ENCODE measurements at places on chromosomes 6 and 20.

GRCh38 chr6:14880052-14880451 lies 365.8 kb upstream of the JARID2 start:
- no peak for DNase-seq

GRCh38 chr6:72272958-72273357 lies 348.9 kb upstream of the KCNQ5 start:
- no peak for DNase-seq

- DNase-seq: no peak
Observed at GRCh38 chr6:139981066-139981624, 606.7 kb upstream of the CITED2 start.

GRCh38 chr6:138726066-138726756 lies 47.4 kb upstream of the CCDC28A start:
- DNase-seq: no peak

GRCh38 chr6:118708055-118708454 lies 56.7 kb upstream of the CEP85L start:
- DNase-seq: no peak

DNA sequence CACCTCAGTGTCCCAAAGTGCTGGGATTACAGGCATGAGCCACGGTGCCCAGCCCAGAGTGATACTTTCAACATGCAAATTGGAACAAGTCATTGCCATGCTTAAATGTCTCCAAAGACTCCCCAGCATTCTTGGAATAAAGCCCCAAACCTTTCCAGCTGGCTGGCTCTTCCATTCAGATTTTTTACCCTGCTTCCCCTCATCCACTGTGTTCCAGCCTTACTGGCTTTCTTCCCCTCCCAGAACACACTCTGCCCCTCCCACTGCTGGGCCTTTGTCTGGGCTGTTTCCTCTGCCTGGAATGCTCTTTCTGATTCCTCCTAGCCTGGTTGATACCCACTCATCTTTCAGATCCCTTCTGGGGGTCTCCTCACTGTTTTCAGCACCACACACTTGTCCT lies 40.1 kb upstream of the NNAT start:
- no peak for DNase-seq

- DNase-seq: no peak
Observed at GRCh38 chr6:36968266-36968977, 13.9 kb downstream of the PI16 start.

GRCh38 chr6:17043148-17043522 lies 58.7 kb upstream of the STMND1 start:
- DNase-seq: no peak

DNA sequence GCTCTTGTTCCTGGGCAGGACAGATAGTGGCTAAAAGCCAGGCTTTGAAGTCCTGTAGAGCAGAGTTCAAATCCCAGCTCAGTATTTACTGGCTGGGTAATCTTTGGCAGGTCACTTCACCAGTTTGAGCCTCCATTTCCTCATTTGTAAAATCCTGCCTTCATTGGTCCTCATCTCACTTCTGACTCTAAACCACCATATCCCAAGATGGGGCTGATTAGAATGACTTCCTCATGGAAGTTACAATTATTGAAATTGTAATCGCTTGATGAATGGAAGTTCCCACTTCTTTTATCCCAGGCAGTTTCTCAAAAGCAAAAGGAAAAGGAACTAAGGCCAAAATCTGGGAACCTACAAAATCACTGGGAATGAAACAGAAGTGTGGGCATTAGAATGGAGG lies 35.9 kb upstream of the B4GALT5 start:
- no peak for DNase-seq

GRCh38 chr6:108752733-108753590 lies 95.3 kb upstream of the ARMC2 start:
- no peak for DNase-seq

- no peak for DNase-seq
Observed at GRCh38 chr6:11067348-11067747, 23.2 kb upstream of the ELOVL2 start.

- DNase-seq: no peak
Observed at GRCh38 chr6:51137777-51138176, 319.1 kb downstream of the TFAP2B start.

GRCh38 chr20:43767686-43768474 lies 41.1 kb upstream of the GTSF1L start:
- DNase-seq: no peak

GRCh38 chr20:23639490-23639958 lies 1.8 kb upstream of the CST3 start:
- DNase-seq: no peak

- DNase-seq: peak; percentile 46
Observed at GRCh38 chr6:108627692-108628550, 67.2 kb downstream of the FOXO3 start.

DNA sequence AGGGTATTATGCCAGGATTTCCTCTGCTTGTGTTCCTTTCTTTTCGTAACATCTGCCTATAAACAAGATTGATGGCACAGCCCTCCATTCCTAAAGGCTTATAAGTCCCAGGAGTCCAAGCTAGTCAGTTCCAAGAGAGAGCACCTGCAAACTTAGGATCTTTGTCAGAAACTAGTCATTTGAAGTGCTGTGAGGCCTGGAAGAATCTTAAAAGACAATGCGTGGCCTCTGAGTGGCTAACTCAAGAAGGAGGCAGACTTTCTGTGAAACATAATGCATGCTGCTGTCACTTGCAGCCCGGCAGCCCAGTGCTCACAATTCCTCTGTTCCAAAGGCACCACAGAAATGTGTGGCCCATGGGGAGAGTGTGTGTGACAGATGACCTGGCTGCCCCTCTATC lies 135.0 kb upstream of the SUPT3H start:
- DNase-seq: no peak

DNA sequence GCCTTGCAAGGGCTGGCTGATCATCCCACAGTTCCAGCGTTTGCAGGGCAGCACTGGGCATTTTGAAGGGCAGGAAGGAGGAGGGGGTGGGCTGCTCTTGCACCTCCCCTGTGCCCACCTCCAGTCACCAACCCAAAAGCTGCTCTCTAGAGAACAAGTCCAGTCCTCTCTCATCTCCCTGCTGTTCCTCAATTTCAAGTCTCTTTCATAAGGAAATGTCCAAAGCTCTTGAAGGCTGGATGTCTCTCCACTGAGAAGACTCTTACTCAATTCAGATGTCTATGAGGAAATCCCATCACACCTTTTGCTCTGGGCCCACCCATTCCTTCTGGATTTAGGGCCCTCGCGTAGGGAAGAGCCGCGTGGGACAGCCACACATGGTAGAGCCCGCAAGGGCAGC lies 31.7 kb downstream of the WRNIP1 start:
- DNase-seq: no peak

DNA sequence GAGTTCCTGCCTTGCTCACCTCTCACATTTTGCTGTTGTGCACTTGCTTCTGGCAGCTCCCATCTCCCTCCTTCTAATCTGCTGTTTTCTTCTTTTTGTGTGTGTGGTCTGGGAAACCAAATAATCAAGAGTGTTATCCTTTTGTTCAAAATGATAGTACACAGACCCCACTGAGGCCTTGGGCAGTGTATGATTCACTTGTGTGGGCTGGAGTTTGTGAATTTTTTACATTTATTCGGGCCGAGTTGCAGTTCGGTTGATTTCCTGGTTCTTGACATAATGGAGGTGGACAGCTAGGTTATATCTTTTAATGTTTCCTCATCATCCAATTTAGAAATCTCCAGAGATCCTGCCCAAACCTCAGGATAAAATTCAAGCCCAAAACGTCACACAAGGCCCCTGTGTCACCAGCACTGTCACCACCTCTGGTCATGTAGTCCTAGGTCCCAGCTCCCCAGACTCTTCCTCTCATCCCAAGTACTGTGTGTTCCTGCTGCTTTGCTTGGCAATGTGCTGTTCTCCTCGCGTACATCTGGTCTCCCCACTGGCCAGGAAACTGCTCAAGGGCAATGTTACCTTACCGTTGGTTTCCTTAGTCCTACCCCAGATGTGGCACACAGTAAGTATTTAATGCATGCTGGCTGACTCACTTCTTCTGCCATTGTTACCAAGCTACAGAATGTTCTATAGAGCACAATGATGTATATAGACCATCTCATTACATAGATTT lies 55.7 kb upstream of the PHACTR2 start:
- peak; percentile 45 for DNase-seq

DNA sequence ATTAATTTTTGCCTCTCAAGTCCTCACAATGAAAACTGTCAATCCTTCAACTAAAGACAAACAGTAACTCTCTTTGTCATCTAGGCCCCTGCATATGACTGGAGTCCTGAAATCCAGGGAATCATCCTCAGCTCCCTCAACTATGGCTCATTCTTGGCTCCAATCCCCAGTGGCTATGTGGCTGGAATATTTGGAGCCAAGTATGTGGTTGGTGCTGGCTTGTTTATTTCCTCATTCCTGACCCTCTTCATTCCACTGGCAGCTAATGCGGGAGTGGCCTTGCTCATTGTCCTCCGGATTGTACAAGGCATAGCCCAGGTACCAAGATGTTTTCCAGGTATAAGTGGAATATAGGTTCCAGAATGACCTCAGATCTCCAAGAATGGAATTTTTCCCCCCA lies 15.4 kb downstream of the SLC17A4 start:
- DNase-seq: peak; percentile 51

DNA sequence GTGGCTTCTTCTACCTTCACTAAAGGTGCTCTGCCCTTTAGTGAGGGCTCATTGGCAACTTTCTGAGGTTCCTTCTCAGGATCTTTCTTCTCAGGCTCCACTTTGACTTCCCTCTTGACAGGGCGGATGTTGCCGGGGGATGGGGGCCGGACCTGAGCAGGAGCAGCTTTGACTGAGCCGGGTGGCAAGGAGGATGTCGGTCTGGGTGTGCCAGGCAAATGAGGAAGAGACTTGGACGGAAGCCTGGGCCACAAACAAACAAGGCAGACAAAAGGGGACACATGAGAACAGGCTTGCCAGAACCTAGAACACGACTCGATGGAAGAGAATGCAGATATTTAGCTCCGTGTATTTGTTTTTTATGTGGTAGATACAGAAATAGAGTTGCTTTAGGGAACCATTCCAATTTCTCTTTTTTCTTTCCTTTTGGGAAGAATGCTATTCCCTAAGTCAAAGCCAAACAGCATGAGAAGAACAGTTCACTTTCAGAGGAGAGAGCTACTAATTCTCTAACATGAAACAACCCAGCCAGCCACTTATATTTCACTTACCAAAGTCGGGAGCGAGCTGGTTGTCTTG lies 76.2 kb upstream of the BCLAF1 start:
- DNase-seq: no peak

DNA sequence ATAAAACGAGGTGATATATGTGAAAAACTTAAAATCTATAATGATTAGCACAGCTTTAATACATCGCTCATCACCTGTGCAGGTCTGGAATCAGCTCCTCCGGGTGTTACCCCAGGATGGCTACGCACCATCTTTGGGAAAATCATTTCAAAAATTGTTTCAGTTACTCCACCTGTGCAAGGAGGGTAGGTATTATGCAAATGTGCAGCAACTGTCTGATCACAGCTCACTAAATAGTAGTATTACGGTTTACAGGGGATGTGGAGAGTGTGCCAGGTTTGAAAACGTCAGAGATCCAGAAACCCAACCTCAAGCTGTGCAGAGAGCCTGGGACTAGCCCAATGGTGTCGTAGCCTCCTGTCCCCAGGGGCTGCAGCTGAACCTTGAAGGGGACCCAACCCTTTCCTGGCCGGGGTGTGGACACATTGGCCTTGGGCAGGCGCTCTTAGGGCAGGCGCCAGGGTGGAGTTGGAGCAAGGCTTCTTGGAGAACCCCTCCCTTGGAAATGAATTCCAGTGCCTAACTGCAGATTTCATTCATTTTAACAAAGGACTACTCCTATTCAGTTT lies 24.2 kb upstream of the SGK1 start:
- no peak for DNase-seq

- no peak for DNase-seq
Observed at GRCh38 chr6:38603496-38603895, 36.2 kb downstream of the BTBD9 start.

DNA sequence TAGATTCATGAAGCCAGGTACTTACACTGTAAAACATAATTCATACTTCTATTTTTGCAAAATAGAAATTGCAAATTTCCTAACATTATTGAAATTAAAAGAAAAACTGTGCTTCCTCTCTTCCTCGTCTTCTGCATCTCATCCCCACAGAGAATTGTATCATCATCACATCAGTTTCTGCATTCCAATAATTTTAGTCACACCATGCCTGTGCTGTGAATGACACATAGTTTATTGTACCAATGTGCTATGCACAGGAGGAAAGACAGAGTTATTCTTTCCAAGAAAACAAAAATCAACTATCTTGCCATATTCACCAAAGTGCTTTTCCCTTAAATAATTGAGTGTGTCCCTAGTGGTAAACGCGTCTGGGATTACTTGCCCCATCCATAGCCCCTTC lies 38.1 kb upstream of the FAM135A start:
- no peak for DNase-seq

GRCh38 chr20:17654649-17655285 lies 27.3 kb downstream of the RRBP1 start:
- peak; percentile 66 for DNase-seq

DNA sequence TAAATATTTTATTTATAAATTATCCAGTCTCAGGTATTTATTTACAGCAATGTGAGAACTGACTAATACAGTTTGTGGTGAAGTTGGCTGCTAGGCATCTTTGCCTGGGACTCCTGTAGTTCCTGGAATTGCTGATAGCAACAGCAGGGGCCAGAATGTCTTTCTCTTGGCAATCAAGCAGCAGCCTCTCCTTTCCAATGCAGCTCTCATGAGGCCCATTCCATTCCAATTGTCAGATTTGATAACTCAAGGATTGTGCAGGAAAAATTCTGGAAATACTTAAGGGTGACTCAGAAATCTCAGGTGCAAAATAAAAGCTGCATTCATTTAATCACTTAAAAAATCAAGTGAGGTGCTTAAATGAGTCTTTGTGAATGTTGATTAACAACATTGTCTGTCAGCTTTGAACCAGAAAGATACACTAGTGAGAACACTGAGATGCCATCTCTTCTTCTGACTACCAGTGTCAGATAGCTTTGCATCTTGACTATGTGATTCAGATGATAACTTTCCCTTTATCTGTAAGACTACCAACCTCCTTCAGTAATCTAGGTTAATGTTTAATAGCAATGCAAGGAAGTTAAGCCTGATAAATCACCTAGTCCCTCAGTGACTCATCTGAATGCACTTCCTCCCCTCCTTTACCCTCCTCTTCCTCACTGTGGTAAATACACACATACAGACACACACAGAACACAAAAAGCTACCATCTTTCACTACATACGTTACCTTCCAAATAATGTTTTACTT lies 32.1 kb upstream of the COL21A1 start:
- DNase-seq: peak; percentile 13

GRCh38 chr6:33272275-33273128 lies 627 bp downstream of the RPS18 start:
- DNase-seq: no peak

GRCh38 chr20:48627737-48628128 lies 200.1 kb downstream of the PREX1 start:
- no peak for DNase-seq

DNA sequence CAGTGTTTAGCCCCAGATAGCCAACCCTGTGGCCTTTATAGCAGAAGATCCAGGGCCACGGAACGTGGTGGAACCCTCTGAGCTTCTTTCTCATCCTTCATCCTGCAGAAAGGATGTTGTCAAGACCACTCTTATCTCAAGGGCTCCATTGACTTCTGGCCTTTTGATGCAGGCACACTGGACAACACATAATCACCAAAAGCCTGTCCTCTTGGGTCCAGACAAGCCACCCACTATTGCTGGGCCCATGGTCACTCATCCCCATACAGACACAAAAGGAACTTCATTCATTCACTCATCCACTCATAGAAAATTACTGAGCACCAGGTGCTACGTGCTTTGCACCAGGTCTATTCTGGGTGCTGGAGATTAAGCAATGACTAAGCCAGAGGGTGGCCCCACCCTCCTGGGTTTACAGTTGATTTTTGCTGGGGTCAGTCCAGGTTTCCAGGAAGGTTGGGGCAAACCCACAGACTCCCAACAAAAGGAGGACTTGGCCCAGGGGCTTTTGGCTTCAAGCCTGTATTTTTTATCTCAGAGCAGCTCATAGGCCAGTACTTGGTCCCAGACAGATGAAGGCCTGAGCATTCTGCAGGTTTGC lies 2.4 kb downstream of the CST8 start:
- DNase-seq: no peak

Measured in cardiac muscle cell (in vitro differentiated cells and primary cell).